ENCODE measurements at places on chromosomes 1 and 21.
A peak's percentile ranks its signal among the peaks of the same experiment; 100 is the strongest.

DNA sequence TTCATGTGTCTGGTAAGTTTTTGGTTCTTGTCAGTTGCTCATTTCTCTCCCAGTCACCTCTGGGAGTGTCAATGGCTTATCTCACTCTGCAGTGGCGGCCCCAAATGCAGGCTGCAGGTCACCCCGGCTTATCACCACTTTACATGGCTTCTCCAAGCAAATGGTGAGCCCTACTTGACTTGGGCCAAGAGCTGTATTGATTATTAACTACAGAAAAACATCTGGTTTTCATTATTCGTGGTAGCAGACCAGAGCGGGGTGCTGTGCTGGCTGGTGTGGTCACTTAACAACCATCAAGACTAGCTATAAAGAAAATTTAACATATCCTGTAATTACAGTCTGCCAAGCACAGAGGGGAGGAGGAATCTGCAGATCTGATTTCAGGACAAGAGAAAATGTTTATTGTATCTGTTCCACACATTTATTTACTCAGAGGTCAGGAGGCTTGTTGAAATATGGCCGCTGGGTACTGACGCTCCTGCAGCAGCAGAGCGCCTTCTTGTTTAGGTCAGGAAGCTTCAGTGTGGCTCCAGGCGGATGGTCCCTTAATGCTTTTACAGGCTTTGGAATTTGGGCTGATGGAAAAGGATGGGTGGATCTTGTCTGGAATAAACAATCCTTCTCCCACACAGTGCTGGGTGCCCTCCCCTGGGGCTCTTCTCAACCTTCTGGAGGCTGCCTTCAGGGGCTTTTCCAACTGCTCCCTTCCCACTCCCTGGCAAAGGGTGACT lies 87.8 kb downstream of the HLX start:
- peak; percentile 84 for DNase-seq

GRCh38 chr1:89546934-89547562 lies 22.4 kb downstream of the LRRC8B start:
- no peak for DNase-seq

DNA sequence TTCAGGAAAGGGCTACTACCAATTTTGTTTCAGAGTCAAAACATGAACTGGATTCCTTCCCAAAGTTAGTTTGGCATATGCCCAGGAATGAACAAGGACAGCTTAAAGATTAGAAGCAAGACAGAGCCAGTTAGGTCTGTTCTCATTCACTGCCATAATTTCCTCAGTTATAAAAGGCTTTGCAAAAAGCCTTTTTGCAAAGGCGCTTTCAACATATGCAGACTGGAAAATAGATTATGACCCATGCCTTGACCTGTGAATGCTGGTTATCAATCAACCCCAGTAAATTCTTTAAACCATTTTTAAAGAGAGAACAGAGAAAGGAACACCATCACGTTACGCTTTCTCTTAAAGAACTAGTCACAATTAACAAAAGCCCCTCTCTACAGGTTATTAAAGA lies 1.7 kb upstream of the FRRS1 start:
- no peak for DNase-seq

- no peak for DNase-seq
Observed at GRCh38 chr1:9198538-9199361, 35.8 kb upstream of the H6PD start.

- DNase-seq: no peak
Observed at GRCh38 chr1:56396581-56396980, 182.8 kb downstream of the PLPP3 start.

- no peak for DNase-seq
Observed at GRCh38 chr1:200670242-200671118, 773 bp upstream of the DDX59 start.

- DNase-seq: no peak
Observed at GRCh38 chr1:148333875-148334338, 149.2 kb downstream of the PPIAL4G start.

DNA sequence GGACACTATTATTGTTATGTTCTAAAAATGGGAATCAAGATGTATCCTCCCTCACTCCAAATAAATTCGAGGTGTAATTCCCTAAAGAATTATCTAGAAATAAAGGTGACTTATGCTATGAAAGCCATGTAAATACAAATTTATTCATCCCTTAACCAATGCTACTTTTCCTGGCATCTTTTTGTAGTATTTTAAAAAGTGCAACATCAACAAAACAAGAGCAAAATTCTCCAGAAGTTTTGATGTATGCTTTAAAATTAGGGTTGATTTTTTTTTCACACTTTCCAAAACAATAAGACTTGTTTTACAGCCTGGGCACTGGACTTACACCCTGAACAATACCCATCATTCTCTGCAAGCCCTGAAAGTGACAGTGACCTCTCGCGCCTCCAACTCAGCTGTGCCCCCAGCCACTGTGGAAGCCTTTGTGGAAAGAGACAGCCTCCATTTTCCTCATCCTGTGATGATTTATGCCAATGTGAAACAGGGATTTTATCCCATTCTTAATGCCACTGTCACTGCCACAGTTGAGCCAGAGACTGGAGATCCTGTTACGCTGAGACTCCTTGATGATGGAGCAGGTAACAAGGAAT lies 21.4 kb upstream of the CLCA1 start:
- no peak for DNase-seq

DNA sequence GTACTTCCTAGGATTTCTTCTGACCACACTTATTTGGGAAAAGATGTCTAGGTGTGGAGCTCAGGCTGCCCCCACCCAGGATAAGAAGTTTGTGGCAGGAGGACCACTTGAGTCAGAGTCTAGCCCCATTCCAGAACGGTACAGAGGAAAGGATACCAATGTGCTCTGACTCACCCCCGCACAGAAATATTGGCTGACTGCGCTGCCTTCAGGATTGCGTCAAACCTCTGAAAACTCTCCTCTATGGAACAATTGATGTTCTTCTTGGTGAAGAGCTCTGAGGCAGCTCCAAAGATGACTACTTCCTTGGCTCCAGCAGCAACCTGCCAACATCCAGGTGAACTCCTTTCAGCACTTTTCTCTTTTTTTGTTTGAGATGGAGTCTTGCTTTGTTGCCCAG lies 11.2 kb downstream of the HMGCL start:
- no peak for DNase-seq

DNA sequence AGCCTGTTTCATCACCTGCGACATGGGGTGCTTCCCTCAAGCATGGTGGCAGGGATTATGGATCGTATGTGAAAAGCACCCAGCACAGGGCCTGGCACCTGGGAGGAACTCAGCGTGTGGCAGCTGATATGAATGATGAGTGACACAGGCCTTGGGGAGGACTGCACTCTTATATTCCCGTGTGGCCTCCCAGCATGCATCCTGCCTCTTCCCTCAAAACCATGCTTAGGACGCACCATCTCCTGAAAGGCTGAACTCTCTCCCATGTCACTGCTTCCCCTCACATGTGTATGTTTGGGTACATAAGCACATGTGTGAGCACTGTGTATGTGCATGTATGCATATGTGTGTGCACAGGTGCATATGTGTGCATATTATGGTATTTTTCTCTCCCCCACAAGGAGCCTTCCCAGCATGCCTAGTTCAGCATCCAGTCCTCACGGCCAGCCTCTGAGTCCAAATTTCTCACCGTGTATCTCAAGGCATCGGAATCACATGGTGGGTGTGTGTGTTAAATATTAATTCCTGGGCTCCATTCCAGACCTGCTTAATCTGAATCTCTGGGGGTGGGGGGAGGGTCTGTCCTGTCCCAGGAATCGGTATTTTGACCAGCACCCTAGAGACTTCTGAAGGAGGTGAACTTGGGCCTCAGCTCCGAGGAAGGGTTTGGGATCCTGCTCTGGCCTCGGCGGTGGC lies 12.8 kb downstream of the MYOM3 start:
- no peak for DNase-seq

GRCh38 chr21:36554411-36555157 lies 74.7 kb upstream of the CLDN14 start:
- DNase-seq: no peak

DNA sequence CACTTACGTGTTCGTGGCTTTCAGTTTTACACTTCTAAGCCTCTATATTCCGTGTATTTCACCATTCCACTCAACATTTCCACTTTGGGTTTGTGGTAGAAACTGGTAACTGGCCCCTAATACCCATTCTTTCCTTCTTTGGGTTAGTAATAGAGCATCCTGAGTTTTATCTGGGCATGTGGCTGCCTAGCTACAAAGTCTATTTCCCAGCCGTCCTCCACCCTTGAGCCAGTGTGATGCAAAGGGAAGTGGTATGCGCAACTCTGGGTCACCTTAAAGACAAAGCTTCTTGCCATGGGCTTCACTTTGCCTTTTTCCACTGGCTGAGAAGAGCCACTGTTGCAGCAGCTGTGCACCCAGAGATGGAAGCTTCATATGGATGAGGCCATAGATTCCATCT lies 73.9 kb downstream of the LAMC2 start:
- DNase-seq: no peak

DNA sequence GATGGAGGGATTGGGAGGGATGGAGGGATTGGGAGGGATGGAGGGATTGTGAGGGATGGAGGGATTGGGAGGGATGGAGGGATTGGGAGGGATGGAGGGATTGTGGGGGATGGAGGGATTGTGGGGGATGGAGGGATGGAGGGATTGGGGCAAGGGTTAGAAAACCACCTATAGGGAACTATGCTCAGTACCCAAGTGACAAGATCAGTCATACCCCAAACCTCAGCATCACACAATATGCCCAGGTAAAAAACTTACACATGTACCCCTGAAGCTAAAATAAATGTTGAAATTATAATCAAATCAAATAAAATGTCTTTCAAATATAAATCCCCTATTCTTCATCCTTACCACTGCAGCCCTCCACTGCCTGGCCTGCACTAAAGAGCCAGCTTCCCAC lies 72.8 kb upstream of the HNRNPU start:
- no peak for DNase-seq

- peak; percentile 63 for DNase-seq
Observed at GRCh38 chr1:32100807-32101708, 6.8 kb upstream of the KPNA6 start.

- DNase-seq: peak; percentile 53
Observed at GRCh38 chr1:165828669-165829329, 1.4 kb downstream of the UCK2 start.

DNA sequence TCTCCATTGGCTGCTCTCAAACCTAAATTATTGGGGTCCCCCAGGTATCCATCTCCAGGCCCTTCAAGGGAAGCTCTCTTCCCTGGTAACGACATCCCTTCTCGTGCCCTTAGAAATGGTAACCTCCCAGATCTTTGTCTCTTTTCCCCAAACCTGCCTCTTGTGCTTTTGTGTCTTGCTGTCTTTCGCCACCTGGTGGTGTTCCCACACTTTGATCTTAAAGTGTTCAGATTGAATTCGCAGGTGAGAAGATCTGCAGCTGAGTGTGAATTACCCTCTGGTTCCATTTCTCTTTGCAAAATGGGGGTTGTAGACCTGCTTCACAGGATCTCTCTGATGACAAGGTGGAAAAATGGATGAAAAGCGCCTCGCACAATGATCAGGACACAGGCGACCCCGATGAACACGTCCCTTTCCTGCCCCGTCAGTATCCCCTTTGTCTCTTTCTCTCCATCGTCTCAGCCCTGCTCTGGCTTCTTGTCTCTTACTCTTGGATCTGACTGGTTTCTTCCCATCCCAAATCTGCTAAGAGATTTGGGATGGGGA lies 53.1 kb downstream of the DOP1B start:
- DNase-seq: peak; percentile 44

DNA sequence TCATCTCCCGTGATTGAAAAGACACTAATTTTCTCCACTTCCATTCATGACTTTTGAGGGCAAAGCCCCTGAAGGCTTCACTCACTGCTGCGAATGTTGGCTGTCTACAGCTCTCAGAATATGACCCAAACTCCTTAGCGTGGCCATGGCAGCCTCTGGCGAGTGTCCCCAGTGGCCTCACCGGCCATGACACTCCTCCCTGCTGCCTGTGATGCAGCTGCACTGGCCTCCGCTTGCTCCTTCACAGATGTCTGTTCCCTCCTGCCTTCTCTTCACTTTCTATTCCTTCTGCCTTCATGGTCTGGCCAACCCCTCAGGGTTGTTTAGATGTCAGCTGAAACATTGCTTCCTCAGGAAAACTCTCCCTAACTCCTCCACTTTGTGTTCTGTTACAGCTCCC lies 30.8 kb upstream of the PTPRF start:
- DNase-seq: no peak

GRCh38 chr1:201357211-201357610 lies 20.3 kb downstream of the TNNT2 start:
- DNase-seq: no peak

- DNase-seq: no peak
Observed at GRCh38 chr21:15774590-15774989, 44.8 kb downstream of the USP25 start.

DNA sequence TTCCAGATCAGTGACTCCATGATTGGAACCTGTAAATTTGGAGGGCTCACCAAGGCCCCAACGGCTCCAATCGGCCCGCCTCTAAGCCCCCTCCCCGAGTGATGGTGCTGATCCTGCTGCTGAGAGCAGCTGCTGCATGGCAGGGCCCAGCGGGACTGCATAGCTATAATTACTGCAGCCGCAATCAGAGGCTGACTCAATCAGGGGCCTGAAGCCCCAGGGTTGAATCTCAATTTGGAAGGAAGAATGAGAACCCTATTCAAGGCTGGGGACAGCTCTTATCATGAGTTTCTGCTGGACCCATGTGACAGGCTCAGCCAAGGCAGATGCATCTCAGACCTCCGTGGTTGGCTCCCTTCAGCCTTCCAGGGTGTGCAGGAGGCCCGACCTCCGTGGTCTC lies 42.8 kb upstream of the MAGOH start:
- no peak for DNase-seq

DNA sequence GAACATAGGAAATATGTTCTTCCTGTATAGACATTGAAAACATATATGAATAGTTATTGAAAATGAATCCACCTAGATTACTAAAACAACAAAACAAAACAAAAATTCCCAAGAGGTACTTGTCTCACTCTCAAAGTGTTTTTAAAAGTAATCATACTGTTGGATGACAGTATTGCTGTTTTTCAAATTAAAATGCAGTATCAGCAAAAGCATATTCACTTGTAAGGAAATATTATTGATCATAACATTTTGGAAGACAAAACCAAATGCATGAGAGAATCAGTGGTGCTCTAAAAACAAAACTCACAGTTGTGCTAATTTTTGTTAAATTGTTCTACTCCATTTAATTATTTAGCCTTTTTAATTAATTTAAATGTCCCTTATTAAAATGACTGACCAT lies 131.0 kb downstream of the COL11A1 start:
- no peak for DNase-seq

DNA sequence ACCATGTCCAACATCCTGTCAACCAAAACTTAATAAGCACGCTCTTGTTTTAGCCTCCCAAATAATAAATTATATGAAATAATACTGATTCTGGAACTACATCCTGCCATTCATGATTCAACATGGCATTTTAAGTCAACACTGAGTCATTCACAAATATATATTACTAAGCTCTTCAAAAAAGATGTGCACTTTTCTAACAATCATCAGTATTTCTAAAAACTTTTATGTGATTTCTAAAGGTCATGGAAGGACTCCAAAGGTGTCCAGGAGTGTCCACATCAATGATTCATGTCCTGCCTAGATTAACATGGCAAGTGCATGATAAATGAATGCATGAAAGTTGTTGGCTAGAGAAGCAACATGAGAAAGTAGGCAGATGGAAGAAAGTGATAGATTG lies 51.6 kb downstream of the NEGR1 start:
- peak; percentile 7 for DNase-seq

- no peak for DNase-seq
Observed at GRCh38 chr1:17229379-17229778, 19.5 kb upstream of the PADI3 start.

- DNase-seq: peak; percentile 12
Observed at GRCh38 chr1:188128761-188129160, 1300.0 kb downstream of the PLA2G4A start.

All from HFF-Myc (cell line).